ENCODE measurements at places on chromosomes 5 and 9. TPM values are rescaled to one million over a fixed set of nuclear protein-coding genes. Genes with fewer than 3 reads are reported as not detected.

The UBAP1 gene
- 23.5 TPM for total RNA-seq

GRCh38 chr5:68521776-68522175 lies 306.2 kb downstream of the PIK3R1 start:
- DNase-seq, result no peak

The CDH9 gene
- total RNA-seq, result not detected

- peak; percentile 1 for DNase-seq
Measured at GRCh38 chr9:29556317-29556716, 1983.0 kb upstream of the C9orf72 start.

The TRPM3 gene
- under 0.01 TPM for total RNA-seq

DNA sequence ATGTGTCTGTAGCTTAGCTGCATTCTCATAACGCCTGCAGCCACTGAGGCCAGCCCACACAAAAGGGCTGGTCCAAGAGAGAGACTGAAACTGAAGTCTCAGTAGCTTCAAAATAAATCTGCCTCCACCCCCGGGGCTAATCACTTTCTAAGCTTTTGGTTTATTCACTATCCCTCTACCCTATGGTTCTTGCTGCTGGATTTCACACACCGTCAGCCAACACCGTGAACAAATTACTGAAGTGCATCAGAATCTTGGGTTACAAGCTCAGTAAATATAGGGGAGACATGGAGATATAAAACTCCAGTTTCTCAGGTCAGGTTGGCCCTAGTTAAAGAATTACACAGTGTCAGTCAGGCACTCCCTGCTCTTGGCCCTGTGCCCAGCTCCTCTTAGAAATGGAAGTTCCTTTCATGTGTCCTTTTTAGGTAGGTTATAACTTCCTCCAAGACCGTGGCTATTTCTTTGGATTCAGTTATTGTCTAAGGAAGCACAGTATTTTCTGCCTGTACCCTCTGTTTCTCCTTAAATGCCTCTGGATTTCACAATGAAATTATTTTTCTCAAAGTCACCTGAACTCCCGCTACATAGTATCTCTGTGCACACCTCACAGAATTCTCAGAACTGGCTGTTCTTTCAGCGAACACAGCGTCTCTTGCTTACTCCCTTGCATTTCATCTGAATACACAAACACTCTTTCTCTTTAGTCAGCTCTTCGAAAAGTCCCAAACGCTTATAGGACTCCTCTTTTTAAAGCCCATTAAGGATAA lies 112.5 kb downstream of the FAM174A start:
- no peak for DNase-seq

The DDX4 gene
- total RNA-seq, result not detected

GRCh38 chr5:63089147-63089546 lies 510.5 kb downstream of the LRRC70 start:
- no peak for DNase-seq

GRCh38 chr9:19498015-19498414 lies 89.2 kb downstream of the ACER2 start:
- DNase-seq, result no peak

The CLIC3 gene
- 3.9 TPM for total RNA-seq

DNA sequence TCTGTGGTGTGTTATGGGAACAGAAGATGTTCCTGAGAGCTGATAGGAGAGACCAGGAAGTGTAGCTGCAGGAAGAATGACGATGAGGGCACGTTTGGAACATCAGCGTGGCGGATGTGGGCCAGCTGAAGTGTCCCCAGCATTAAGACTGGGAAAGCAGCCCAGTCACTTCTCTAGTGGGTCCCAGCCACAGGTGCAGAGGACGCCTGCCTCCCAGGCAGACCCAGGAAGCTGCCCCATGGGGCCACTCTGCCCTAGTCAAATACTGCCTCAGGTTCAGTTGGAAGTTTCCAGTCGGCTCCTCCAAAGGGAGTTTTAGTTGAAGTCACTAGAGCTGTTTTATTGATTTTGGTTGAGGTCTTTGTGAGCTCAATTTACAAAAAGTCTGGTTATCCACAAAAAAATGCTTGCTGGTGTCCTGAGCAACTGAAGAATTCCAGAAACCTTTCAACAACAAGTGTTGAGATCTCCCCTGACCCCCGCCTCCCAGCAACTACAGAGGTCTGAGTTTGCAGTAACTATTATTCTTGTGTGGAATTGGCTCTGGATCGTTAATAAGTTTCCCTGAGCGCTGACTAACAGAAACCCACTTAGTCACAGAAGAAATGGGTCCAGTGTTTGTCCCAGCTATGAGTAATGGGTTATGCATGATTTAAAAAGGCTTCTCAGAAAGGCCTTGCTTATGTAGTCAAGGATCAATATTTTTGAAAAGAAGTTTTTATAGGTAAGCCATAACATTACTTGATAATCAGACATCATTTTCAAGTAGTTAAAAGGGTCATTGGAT lies 294.1 kb downstream of the FANCC start:
- DNase-seq, result peak; percentile 85

The SPOCK1 gene
- total RNA-seq, result 43.5 TPM

GRCh38 chr5:17167171-17167891 lies 50.1 kb upstream of the BASP1 start:
- DNase-seq, result no peak

Measured in Daoy (cell line).